ENCODE measurements at places on chromosomes 13 and 19.

DNA sequence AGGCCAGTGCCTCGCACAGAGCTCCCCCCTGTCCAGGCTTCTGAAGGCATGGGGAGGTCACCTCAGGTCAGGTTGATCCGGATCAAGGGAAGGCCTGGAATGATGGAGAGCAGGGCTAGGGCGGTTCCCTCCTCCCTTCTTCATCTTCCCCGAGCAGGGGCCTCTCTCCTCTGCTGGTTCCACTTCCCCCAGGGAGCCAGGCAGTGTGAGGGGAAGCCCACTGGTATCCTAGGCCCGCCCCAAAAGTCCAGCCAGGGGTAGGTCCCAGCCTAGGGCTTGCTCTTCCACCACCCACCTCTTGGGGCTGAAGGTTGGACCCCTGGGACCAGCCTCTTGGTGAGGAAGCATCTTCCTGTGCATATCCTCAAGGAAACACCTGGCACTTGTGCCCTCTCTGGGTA lies 16.4 kb upstream of the PRR19 start:
- no peak for DNase-seq

- no peak for DNase-seq
Measured at GRCh38 chr13:111184458-111185401, 69.6 kb downstream of the ARHGEF7 start.

DNA sequence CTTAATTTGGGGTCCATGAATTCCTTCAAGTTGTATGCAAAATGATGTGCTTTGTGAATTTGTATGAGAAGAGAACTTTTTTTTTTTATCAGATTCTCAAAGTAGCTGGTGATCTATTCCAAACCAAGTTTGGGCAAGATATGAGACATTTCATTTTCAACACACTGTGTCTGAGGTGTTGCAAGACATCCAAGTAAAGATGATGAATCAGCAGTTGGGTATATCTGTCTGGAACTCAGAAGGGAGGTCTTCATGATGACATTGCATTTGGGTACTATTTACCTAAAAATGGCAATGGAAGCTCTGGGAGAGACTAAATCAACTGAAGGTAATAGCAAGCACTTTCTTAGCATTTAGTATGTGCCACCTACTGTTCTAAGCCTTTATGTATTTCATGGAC lies 2.8 kb downstream of the FAM124A start:
- no peak for DNase-seq

DNA sequence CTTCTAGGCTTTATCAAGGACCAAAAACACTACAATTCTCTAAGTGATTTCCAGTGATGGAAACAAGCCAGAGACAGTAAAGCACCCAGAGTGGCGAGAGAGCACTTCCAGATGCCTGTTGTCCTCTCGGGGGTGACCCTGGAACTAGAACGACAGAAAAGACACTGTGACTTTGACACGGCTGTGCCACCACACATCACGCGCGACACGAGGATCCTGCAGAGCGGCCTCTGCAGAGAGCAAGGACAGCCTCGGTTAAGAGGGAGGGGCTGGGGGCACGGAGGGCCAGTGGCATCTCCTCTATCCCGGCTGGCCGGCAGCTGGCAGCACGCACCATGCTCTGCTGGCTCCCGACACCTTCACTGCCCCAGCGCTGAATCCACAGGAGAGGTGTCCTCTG lies 42.3 kb downstream of the SUGP2 start:
- no peak for DNase-seq

- DNase-seq, result no peak
Measured at GRCh38 chr13:37070956-37071355, 11.5 kb upstream of the SUPT20H start.

DNA sequence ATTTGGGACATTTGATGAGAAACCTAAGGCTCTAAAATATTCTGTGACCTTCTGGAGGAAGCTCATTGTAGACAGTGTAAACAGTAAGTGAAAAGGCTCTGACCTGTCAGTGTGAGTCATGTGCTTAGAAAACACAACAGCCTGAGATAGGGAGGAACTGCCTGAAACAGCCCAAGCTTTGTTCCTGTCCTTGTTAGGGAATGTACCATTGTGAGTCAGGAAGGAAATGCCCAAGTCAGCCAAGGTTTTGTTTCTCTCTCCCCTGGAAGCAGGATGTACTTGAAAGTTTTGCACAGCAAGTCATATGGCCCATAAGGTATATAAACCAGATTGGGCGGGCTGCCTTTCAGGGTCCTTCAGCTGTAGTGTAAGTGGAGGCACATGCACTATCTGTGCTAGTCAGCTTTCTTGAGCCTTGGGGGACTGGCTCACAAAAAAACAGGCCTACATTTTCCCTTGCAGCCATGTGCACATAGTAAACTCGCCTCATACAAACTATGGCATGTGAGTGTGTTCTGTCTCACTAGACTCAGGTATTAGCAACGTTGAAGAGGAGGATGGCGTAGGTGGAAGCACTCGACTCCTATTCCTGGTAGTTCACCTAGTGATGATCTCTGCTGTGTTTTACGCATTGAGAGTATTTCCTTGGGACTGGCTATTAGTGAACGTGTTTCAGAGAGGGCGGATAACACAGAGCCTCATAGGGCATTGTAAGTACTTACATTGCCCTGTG lies 141.2 kb upstream of the KLHL1 start:
- no peak for DNase-seq

- no peak for DNase-seq
Measured at GRCh38 chr19:50562329-50562728, 5.9 kb downstream of the LRRC4B start.

All from vagina (tissue), 2 donors.